ENCODE measurements at places on chromosomes 2 and 18.
A peak's percentile ranks its signal among the peaks of the same experiment; 100 is the strongest.

- DNase-seq, result no peak
Observed at GRCh38 chr2:43293744-43294695, 67.6 kb upstream of the ZFP36L2 start.

DNA sequence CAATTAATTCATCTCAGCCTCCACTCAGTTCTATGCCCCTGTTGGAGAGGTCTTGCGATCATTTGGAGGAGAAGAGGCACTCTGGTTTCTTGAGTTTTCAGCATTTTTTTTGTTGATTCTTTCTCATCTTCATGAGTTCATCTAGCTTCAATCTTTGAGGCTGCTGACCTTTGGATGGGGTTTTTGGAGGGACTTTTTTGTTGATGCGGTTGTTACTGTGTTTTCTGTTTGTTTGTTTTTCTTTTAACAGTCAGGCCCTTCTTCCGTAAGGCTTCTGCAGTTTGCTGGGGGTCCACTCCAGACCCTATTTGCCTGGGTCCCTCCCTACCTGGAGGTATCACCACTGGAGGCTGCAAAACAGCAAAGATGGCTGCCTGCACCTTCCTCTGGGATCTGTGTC, 149.9 kb upstream of the RBBP8 start:
- DNase-seq, result no peak

- DNase-seq, result no peak
Observed at GRCh38 chr2:86253424-86253823, 54.2 kb downstream of the MRPL35 start.

GRCh38 chr2:195768431-195768830, 111.4 kb downstream of the SLC39A10 start:
- no peak for DNase-seq

GRCh38 chr18:2891526-2892431, 45.0 kb downstream of the EMILIN2 start:
- DNase-seq, result no peak

DNA sequence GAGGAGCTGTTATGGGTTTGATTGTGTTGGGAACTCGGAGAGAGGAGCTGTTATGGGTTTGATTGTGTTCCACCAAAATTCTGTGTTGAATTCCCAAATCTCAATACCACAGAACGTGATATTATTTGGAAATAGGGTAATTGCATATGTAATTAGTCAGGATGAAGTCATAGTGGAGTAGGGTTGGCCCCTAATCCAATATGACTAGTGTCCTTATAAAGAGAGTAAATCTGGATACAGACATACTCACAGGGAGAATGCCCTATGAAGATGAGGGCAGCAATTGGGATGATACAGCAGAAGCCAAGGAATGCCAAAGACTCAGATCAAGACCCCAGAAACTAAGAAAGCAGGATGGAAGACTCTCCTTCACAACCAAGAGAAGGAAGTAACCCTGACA, 1023.2 kb upstream of the ZEB2 start:
- no peak for DNase-seq

- peak; percentile 13 for DNase-seq
Observed at GRCh38 chr18:48892146-48892855, 58.5 kb downstream of the SMAD7 start.

- DNase-seq, result no peak
Observed at GRCh38 chr2:9707611-9708160, 76.9 kb upstream of the YWHAQ start.
